ENCODE measurements at places on chromosomes 11 and 22. TPM values are rescaled to one million over a fixed set of nuclear protein-coding genes. Genes with fewer than 3 reads are reported as not detected.

The SYT8 gene
- not detected for total RNA-seq

The PAFAH1B2 gene
- 55.6 TPM for total RNA-seq

- no peak for DNase-seq
Observed at GRCh38 chr11:126140201-126140925, 71.1 kb downstream of the RPUSD4 start.

DNA sequence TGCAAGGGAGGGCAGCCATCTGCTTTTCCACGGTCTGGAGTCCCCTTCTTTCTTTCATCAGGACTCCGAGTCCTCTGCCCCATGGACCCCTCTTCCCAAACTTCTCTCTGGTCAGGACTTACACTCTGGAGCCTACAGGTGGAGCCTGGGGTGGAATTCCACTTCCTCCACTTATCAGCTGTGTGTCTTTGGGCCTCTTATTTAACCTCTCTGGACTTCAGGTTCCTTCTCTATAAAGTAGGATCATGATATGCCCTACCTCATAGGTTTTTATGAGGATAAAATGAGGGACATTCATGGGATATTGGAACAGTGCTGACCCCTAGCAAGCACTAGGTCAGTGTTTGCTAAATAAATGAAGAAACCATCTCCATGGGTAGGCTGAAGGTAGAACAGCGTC is 1.7 kb downstream of the LINC01488 start:
- no peak for DNase-seq

DNA sequence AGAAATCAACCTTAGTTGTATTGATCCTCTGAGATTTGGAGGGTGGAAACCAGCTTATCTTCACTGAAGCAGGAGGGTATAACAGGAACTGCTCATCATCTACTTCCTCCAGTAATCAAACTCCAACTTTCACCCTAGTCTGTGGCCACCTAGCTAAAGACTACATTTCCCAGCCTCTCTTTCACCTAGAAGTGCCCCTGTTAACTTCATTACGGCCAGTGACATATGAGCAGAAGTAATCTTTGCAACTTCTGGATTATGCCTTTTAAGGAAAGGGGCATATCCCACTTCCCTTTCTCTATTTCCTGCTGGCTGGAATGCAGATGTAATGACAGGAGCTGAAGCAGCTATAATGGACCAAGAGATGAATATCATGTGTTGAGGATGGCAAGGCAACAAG is 7.6 kb upstream of the VPS37C start:
- DNase-seq: no peak

DNA sequence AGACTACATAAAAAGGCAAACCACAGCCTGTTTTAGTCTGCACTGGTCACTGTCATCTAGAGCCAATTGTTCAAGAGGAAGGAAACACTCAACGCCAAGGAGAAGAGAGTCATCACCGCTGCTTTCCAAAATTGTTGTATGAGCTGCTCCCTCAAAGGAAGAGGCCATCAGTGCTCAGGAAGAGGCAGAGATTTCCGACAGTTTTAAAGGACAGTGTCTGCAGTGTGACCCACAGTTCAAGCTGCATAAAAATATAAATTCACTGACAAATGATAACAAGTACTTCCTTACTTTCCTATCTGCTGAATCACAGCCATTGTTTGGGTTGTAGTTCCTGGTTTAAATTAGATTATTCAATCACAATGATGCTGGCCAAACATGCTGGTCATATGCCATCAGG is 16.4 kb downstream of the PRCP start:
- DNase-seq: no peak

- DNase-seq: no peak
Observed at GRCh38 chr11:67442504-67443404, 522 bp downstream of the CORO1B start.

DNA sequence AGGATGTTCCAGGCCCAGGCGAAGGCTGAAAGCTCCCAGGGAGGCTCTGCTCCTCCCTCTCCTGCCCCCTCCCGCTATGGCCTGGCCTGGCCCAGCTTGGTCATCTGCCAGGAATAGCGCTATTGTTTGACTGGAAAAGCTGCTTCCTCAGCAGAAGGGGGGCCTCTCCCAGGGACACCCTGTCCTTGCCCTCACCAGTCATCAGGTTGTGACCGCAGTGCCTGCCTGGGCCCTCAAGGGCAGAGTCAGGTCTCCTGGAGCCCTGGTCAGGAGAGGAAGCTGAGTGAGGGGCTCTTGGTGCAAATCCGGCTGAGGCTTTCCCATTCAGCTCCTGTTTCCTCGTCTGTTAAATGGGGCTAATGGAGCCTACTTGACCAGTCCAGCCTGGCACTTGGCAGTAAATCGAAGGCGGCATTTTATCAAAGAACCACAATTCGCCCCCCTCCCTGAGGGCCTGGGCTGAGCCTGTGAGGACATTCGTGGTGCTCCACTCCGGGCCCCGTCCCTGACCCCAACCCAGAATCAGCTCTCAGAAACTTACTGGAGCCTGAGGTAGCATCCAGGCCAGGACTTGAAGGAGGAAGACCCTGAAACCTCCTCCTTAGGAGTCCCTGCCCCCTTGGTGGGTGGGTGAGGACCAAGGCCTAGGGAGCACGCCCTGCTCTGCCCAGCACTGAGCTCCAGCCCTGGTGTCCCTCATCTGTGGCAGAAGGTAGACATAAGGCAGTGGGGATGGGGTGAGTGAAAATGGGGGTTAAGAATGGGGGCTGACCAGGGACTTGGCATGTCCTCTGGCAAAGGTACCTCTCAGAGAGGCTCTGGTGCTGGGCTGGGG is 2.0 kb upstream of the CASTOR1 start:
- DNase-seq: no peak

All from T-cell (primary cell).